ENCODE measurements at places on chromosomes 13 and 19.

- no peak for DNase-seq
Observed at GRCh38 chr13:77699059-77699680, 1.7 kb downstream of the SLAIN1 start.

GRCh38 chr19:1577929-1578618 is 9.9 kb upstream of the MEX3D start:
- DNase-seq, result no peak

DNA sequence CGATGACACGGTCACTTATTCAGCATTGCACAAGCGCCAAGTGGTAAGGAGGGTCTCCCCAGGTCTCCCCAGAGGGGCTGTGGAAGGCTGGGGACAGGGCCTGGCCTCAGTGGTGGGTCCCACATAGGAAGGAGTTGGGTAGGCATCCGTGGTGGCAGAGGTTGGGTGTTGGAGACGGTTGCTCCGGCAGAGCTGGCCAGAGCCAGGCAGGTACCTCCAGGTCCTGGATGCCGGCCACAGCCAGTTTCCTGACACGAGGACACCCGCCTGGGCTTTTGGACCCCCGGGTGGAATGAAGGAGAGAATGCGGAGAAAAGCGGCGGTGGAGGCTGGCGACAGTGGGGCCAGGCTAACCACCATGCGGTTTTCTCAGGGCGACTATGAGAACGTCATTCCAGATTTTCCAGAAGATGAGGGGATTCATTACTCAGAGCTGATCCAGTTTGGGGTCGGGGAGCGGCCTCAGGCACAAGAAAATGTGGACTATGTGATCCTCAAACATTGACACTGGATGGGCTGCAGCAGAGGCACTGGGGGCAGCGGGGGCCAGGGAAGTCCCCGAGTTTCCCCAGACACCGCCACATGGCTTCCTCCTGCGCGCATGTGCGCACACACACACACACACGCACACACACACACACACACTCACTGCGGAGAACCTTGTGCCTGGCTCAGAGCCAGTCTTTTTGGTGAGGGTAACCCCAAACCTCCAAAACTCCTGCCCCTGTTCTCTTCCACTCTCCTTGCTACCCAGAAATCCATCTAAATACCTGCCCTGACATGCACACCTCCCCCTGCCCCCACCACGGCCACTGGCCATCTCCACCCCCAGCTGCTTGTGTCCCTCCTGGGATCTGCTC is 1.3 kb upstream of the FFAR1 start:
- DNase-seq, result no peak

DNA sequence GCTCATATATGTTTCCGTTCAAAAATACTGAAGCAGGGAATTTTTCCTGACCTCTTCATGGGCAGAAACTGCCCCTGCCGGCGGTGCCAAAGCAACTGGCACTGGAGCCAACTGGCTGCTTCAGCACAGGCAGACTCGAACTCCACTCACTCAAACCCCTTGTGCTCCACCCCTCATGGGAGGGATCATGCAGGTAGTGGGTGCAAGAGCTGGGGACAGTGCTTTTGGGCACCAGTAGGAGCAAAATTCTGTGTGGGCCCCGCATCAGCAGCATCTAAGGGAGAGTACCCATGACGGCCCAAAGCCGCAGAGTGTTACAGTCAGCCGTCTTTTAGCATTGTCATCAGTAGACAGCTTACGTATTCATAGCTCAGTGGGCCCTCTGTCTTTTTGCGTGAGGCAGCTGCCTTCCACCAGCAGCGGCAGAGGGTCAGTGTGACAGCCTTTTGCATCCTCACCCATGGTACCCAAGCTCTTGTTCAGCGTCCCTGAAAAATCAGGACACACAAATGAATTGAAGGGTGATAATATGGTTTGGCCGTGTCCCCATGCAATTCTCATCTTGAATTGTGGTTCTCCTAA is 393.8 kb downstream of the SLITRK6 start:
- no peak for DNase-seq

GRCh38 chr13:38979891-38980749 is 10.5 kb downstream of the STOML3 start:
- DNase-seq, result no peak

- no peak for DNase-seq
Observed at GRCh38 chr19:49824662-49825061, 6.6 kb downstream of the MED25 start.

DNA sequence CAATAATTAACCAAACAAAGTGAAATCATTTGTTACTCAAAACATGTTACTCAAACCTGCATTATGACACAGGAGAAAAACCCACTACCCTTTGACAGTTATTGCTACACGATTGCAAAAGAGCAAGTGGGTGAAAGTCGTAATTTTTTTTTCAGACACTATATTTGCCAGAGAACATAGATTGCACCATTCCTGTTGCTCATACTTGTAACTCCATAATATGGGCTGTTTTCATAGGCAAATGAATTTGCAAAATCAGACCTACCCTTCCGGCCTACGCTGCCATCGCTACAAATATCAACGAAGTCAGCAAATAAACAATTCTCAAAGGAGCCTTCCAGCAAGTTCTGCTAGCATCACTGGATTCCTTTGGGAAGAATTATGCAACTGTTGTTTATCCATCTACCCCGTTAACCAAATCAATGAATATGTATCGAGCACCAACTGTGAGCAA is 396.5 kb downstream of the IRS2 start:
- no peak for DNase-seq

Data from HFF-Myc (cell line).